Left ventricle myocardium inferior (tissue), 1 donor: ENCODE measurements at places on chromosomes 4 and X.

GRCh38 chr4:10040049-10040892 lies 19.0 kb upstream of the SLC2A9 start:
- DNase-seq = no peak

DNA sequence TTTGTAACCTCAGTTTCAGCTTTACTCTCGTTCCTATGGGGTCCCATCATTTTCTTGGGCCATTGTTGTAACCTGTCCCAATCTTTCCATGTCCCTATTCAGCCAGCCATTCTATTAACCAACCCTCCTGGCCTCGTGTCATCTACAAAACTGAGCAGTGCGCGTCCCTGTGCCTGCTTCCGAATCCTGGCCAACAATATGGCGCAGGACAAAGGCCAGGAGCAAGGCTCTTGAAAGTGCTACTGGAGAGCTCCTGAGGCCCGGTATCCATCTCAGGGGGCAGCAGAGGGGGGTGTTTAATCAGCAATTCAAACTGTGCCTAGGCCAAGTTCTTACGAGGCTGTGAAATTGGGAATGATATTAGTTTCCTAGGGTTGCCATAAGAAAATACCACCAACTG lies 41.2 kb upstream of the APLN start:
- DNase-seq = no peak

- no peak for DNase-seq
These were observed 17.2 kb upstream of the PRDM5 start for GRCh38 chr4:120939693-120940092.

GRCh38 chrX:19852014-19853005 lies 35.1 kb downstream of the SH3KBP1 start:
- peak; percentile 33 for DNase-seq

DNA sequence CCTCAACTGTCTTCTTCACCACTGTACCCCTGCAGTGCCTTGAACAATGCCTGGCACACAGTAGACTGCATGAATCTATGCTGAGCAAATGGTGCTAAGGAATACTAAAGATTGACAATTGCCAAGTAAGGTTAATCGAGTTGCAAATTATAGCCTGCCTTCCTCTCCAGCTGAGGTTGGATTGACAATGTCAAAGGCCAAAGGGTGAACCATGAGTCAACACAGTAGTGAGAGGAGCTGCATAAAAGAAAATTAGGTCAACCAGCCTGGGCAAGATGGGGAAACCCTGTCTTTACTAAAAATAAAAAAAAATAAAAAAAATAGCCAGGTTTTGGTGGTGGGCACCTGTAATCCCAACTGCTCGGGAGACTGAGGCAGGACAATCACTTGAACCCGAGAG lies 97.1 kb upstream of the BMPR1B start:
- no peak for DNase-seq

DNA sequence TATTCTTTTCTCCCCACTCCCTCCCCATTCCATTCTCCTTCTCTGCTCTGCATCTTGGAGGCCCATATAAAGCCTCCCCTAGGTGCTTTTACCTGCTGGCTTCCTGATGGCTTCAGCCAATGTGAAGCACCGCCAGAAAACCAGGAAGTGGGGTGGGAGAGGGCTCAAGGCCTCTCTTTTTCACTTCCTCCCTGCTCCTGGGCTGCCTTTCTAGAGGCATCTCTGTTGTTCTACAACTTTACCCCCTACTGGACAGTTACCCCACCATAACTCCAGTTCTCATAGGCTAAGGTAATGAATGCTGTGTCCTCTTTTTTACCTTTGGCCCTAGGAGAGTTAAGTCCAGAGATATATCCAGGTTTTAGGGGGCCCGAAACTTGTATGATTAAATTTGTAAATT lies 62.4 kb upstream of the PPARGC1A start:
- no peak for DNase-seq

DNA sequence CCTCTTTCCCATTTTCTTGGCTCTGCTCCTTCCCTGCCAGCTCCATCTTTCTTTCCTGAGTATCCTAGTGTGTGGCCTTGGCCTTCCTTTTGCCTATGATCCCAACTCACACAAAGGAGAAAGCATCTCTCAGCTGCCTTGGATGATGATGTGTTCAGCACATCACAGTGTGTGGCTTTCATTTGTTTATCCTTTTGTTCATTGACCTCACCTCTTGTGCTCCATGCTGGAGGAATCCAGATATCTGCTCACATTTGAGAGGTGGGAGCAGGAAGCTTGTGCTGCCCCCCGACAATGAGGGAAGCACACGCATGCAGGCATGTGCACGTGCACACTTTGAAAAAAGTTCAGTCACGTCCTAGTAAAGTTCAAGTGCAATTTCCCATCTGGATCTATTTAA lies 131.0 kb downstream of the SMIM20 start:
- no peak for DNase-seq

GRCh38 chr4:3335385-3335784 lies 42.6 kb downstream of the RGS12 start:
- no peak for DNase-seq

DNA sequence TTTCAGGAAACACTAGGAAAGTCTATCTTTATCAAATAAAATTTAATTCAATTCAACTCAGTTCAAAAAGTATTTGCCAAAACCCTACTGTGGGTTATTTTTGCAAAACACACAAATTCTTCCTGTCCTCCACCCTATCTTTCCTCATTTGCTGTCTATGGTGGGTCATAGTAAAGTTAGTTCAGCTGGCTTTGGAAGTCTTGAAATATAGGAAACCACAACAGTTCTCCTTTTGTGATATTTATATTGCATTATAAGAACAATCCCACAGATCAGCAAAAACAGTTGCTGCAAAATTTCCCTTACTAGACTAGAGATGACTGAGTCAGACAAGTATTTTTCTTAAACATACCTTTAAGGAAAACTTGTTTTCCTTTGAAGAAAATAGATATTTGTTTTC lies 22.2 kb downstream of the CYBB start:
- no peak for DNase-seq

GRCh38 chr4:122798101-122798500 lies 28.5 kb upstream of the FGF2 start:
- DNase-seq = peak; percentile 45

- no peak for DNase-seq
These were observed 15.9 kb downstream of the SETD7 start for GRCh38 chr4:139540161-139540560.
